ENCODE measurements at places on chromosomes 5 and 9.
A peak's percentile ranks its signal among the peaks of the same experiment; 100 is the strongest.

- DNase-seq: no peak
These were observed 3.9 kb downstream of the BNC2 start for GRCh38 chr9:16866587-16866986.

DNA sequence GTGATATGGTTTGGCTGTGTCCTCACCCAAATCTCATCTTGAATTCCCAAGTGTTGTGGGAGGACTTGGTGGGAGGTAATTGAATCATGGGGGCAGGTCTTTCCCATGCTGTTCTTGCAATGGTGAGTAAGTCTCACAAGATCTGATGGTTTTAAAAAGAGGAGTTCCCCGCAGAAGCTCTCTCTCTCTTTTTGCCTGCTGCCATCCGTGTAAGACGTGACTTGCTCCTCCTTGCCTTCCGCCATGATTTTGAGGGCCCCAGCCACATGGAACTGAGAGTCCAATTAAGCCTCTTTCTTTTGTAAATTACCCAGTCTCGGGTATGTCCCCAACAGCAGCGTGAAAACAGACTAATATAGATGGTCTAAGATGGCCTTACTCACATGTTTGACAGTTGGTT lies 210.1 kb downstream of the FBXL17 start:
- no peak for DNase-seq

DNA sequence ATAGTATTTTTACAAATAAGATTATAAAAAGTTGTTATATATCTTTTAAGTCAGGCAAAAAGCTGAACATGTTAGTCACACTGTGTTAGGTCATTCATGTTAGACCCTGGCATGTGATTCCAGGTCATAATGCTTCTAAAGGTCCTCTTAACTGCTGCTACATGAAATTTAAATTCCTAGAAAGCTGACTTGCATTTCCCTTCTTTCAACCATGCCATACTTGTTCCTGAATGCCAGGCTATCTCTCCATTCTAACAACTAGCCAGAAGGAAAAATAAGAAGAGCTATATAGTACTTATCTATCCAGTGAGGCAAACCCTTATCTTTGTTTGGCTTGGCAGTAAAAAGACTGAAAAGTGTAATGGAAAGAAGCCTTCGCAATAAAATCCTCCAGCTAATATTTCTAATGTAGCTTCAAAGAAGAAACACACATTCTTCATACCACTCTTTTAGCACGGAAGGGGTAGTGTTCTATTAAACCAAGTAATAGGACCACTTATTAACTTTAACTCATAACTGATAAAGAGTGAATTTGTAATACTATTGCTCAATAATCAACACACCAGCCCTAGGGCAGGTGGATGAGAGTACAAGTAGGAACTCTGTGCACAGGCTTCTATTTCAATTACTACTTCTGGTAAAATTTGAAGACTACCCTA lies 310.2 kb downstream of the PDE4D start:
- DNase-seq: no peak

- no peak for DNase-seq
These were observed 166.5 kb upstream of the NR3C1 start for GRCh38 chr5:143569722-143570567.

DNA sequence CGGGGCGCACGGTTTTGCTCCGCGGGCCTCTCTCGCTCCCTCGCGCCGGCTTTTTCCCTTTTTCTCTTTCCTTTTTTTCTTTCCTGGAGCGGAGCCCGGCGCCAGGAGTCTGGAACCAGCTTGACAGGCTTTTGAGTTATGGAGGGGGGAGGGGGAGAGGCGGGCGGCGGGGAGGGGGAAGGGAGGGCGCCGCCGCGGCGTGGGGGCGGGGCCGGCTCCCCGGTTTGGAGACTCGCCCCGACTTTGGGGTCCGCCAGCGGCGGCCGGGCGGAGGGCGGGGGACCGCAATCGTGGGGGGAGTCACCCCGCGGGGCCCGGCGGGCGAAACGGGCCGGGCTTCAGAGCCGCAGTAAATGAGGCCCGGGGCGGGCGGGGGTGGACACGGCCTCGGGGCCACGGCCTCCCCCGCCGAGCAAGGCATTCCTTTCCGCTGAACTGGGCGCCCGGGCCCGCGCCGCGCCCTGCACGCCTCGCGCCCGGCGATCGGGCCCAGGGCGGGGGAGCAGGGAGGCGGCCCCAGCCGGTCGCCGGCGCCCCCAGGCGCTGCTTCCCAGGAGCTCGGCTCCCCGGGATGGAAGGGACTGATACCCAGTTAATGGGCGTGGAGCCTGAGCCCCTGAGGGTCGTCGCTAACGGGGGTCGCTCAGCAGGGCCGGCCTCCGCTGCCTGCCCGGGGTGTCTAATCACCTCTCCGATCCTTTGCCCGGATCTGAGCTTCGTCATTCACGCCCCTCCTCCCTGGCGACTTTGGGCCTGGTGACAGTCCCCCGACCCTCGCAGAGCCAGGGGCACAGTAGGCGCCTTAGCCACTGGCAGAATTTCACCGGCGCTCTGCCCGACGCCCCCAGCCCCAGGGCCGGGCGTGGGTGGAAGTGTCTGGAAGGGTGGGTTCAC lies 138.1 kb downstream of the C9orf50 start:
- DNase-seq: peak; percentile 88

DNA sequence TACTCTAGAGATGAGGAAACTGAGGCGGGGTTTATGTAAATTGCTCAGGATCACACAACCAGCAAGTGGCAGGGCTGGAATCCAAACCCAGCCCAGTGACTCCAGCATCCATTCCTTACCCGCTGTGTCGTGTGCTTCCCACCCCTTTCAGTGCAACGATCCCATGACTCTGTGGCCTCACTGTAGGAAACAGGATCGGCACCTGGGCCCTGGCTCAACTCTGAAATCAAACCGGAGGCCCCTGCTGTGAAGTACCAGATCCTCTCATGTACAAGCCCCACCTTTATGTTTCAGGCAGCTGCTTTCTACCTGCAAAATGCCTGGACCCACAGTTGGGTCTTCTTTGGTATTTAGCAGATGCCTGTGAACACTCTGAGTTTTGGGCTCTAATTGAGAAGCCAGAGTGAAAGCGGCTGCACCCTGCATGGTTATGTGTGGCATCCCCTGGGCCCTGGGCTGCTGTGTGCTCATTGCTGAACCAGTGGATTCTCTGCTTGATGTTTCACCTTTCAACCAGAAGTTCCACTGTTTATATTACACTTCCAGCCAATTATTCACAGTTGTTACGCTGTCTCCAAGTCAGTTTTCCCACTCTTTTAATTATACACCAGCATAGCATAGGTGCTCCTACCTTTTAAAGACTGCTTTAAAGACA lies 36.7 kb downstream of the ABLIM3 start:
- no peak for DNase-seq

Data from left cardiac atrium (tissue), 4 donors.